ENCODE measurements at places on chromosomes 6 and 20.

DNA sequence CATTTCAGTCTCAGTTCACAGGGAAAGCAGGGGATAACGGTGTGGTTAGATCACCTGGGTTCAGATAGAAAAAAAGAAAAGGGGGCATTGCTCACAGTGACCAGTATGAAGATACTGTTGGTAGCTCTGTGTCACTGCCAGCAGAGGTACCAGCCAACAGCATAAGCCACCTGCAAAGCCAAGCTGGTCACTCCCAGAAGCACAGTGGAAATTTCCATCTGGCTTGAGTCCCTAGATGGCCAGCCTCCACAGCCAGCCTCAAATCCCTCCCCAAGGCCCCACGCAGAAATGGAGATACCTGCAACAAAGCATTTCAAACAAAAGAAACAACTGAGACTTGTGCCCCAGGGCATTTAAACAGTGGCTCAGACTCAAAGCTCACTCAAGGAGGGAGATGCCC, 11.6 kb downstream of the DEFB127 start:
- peak; percentile 3 for DNase-seq

DNA sequence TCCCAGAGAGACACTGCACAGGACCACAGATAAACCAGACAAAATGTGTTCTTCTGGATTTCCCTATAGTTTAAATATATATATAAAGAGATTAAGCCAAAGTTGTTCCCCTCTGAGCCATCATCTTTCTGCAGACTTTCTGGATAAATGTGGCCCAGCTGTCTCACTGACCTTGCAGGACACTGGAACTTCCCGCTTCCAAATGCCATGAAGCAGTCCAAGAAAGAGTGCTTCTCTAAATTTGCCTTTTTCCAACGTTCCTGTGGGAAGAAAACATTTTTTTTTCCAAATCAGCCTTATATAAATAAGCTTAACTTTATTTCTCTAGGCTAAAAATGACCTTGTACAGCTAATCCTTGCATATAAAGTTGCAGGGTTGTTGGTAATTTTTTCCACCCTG, 65.7 kb downstream of the CYP39A1 start:
- DNase-seq, result no peak

DNA sequence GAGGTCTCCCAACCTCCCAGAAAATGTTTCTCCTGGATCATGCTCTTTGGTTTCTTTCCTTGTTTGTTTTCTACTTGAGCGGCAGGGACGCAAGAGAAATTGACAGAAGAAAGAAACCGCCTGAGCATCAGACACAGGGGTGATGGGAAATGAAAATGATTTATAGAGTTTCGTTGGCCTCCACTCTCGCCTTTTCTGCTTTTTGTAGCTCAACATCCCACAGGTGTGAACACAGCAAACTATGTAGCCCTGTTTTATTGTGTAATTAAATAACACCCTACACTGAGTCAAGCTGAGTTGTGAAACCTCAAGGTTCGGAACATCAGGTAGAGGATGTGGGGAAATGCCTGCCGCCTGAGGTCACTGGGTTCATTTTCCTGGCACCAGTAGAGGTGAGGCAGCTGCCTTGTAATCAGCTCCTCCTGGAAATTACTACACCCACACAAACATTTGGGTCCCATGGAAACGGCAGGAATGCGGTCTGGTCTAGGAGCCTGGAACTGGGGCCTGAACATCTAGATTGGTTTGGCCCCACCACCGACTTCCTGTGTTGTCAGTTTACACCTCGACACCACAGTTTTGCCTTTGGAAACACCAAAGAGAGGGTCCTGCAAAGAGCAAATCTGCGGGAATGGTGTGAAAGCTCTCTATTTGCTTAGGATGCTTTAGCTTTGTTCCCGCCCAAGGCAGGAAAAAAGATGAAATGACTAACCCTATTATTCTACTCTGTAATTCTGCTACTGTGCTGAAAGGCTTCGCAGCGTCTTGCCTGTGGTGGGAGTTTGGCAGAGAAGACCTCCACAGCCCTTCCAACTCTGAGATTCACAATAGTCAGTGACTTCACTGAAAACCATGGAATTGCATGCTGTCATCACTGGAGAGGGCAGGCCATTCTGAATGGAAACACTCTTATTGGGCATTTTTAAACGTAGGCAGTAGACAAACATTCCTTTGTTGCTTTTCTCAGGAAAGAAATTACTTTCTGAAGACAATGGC, 53.0 kb downstream of the ADAT2 start:
- DNase-seq, result peak; percentile 89

GRCh38 chr20:16601047-16601446, 27.8 kb upstream of the KIF16B start:
- no peak for DNase-seq

DNA sequence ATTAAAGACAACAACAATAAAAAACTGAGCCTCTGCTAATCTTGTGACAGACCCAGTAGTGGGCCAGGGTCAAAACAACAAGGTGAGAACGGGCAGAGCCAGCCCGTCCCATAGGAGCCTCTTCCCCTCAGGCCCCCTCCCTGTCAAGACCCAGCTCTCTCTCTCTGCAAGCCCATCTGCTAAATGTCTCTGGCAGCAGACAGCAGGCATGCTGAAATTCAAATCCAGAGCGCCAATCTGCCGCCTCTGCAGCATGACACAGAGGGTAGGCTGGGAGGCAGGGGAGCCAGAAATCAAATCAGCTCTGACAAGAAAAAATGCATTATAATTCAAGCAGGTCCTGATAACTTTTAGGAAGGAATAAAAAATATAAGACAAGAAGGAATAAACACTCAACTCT, 26.3 kb downstream of the METTL24 start:
- DNase-seq, result peak; percentile 79

GRCh38 chr6:84027340-84028181, 6.0 kb upstream of the MRAP2 start:
- no peak for DNase-seq

GRCh38 chr6:112153926-112154607, 66.7 kb downstream of the FAM229B start:
- no peak for DNase-seq

GRCh38 chr6:37399131-37399530, 33.9 kb upstream of the CMTR1 start:
- DNase-seq, result no peak

DNA sequence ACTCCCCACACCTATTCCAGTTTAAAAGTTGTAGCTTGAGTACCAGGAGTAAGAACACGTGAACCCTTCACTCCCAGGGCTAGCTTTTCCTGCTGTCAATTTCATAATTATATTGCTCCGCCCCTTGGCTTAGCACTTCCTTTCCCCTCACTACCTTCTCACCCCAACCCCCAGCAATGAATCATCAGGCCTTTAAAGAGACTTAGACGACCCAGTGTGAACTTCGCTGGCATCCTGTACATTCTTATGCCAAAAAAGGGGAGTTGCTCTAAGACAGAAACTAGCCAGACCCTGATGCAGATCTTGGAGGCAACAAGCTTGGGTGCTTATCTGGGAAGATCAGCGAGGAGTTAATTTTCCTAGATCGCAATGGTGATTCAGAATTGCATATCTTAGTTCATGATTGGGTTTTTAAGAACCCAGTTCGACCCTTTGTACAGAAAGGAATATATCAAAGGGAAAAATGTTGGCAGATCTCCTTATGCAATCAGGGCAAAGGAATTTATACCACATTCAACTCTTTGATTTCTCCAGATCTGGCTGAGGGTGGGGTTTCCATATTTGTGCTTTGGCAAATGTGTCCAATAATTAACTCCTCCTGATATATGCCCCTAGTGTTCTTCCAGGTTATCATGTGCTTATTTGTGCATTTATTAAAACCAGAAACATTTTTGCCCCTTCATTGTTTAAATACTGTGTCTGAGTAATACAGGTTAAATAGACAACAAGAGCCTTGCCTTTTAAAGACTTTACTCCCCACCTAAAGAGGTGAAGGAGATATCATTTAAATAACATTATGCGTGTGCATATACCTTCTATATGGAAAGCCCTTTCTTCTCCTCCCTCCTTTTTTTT, 8.1 kb upstream of the ATXN1 start:
- peak; percentile 39 for DNase-seq

DNA sequence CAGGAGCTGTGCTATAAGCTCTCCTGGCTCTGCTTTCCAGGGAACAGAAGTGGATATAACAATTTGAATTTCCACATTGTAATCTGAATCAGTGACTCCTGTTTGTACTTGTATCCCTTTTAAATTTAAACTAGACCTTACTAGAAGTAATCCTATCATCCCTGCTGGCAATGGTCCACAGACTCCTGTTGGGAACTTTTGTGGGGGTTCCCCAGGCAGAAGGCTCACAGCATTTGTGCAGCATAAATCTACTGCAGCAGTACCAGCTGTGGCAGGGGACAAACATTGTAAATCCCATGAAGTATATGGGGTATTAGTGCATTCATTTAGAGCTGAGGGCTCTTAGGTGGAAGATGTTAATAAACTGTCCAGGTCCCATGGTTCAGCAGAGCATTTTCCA, 12.0 kb upstream of the PDCD2 start:
- DNase-seq, result no peak

- peak; percentile 27 for DNase-seq
These were observed 1.3 kb upstream of the SLC35D3 start for GRCh38 chr6:136920671-136921380.

- no peak for DNase-seq
These were observed 146.6 kb upstream of the PLN start for GRCh38 chr6:118401325-118401975.

DNA sequence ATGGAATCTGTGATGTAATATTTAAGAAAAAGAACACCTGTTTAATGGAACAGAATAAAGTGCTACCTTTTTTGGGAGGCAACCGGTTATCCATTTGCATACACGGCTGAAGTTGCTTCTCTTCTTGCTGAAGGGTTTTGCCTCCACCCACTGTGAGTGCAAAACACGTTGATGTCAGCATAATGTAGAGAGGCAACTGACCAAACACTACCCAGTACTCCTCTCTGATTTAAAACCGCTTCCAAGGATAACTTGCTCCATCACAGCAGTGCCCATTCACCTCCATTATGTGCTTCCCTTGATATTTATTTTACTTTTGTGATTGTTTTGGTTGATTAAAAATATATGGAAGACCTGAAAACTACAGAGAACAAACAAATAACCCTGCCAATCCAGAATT, 1.4 kb downstream of the SLC17A1 start:
- no peak for DNase-seq

DNA sequence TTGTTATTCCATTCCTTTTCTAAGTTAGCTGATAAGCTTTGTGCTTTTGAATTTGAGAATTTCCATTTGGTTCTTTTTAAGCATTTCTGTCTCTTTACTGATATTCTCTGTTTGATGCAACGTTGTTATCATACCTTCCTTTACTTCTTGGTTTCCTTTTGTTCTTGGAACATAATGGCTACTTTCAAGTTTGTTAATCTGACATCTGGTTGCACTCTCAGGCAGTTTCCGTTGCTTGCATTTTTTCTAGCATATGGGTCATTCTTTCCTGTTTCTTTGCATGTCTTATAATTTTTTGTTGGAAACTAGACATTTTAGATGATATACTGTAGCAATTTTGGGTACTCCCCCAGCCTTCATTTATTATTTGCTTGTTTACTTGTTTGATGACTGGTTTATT, 12.5 kb downstream of the CDC5L start:
- DNase-seq, result no peak

DNA sequence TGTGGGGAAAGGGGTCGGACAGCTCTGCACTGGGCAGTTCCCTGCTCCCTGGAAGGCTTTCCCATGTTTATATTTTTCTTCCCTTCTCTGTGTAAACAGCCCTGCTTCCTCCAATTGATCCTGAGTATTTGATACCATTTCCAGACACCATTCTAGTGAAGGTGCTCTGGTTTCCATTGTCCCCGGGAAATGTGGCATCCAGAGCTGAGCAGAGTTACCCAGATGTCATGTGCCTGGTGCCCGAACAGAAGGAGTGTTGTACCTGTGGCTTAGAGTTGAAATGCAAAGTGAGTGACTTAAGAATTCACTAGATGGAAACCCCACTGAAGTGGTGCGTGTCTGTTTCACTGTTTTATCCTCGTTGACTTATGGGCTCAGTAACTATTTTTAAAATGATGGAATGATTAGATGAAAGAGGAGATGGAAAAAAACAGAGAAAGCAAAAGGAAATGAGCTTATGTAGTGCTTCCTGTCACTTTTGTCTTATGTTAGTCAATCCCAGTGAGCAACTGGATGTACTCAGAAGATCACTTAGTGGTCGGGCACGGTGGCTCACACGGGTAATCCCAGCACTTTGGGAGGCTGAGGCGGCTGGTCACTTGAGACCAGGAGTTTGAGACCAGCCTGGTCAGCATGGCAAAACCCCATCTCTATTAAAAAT, 83.8 kb downstream of the SASH1 start:
- no peak for DNase-seq

DNA sequence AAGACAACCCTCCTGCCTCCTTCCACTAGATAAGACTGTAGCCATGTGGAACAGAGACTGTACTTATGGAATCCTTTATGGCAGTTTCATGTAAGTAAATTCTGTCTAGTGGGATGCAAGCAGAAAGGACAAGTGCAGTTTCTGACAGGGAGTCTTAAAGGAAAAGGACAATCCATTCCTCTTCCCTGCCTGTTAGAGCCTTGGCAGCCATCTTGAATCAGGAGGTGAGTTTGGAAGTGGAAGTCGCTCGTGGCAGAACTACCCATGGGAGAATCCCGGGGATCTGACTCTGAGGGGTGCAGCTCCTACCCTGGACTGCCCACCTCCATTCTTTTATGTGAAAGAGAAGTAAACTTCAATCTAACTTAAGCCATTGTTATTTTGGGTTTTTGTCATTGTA, 61.4 kb upstream of the AKAP12 start:
- DNase-seq, result no peak

DNA sequence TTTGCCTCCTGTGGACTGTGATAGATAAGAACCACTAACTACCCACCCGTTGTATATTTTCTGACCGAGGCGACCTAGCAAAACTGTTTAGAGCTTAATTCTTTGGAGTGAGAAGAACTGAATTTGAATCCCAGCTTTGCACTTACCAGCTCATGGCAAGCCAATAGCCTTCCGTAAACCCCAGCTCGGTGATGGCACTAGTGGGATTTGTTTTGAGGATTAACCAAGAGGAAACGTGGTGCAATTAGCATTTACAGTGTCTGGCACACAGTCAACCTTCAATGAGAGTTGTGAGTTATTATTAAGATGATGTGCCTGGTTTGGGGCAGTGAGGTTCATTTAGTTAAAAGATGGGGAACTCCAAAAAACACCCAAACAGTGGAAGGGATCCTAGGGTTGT, 12.3 kb upstream of the DSP start:
- DNase-seq, result no peak

GRCh38 chr20:21682521-21682954, 22.9 kb upstream of the PAX1 start:
- no peak for DNase-seq

- no peak for DNase-seq
These were observed 670.2 kb downstream of the RFPL4B start for GRCh38 chr6:113017353-113017752.

DNA sequence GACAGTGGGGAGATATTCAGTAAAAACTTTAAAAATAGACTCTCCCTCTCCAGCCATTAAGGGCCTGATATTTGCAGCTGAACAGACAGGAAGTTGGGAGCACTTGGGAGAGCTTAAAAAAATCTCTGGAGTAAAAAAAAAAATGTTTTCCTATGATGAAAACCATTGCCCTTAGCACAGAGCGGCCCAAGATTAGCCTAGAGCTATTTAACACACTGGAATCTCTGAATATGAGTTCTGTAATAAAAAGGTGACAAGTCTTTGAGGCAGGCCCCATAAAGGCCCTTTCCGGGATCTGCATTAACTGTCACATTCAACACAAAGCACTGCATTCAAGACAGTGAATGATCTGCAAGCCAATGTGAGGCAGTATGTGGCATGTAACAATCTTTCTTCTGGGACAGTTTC, 393.7 kb downstream of the ZFAND3 start:
- no peak for DNase-seq

GRCh38 chr6:145139140-145139850, 596.0 kb downstream of the EPM2A start:
- no peak for DNase-seq

GRCh38 chr6:24833711-24834386, 35.1 kb upstream of the ARMH2 start:
- DNase-seq, result no peak

Data from ELF-1 (cell line).